ENCODE measurements at places on chromosomes 1 and 21.

GRCh38 chr1:94769551-94769950, 50.6 kb upstream of the SLC44A3 start:
- no peak for DNase-seq

DNA sequence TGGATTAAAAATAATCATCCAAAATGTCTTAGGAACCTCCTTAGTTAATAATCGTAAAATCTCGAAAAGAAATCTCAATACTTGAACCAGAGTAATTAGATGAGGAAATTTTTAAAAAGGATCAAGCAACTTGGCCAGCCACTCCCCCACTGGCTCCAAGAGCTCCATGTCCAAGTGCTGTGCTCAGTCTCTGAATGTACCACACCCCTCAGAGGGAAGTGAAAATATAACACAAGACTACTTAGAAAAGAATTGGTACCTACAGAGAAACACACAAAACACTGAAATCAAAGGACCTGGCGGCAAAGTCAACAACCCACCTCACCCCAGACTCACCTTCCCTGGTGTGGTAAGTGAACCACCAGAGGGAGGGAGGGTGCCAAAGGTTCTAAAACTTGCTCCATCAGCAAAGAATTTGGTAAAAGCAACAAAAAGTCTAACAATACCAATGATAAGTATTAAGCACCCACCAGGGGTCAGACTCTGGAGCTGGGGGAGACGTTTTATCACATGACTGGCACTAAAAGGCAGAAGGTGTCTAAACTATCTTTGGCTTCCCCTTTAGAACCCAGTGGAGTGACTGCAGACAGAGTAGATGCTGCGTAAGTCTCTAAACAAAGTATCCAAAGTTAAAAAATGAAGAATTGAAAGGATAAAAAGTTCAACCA, 14.0 kb downstream of the LBR start:
- DNase-seq = no peak

GRCh38 chr1:66532214-66532613, 1.7 kb upstream of the SGIP1 start:
- no peak for DNase-seq

DNA sequence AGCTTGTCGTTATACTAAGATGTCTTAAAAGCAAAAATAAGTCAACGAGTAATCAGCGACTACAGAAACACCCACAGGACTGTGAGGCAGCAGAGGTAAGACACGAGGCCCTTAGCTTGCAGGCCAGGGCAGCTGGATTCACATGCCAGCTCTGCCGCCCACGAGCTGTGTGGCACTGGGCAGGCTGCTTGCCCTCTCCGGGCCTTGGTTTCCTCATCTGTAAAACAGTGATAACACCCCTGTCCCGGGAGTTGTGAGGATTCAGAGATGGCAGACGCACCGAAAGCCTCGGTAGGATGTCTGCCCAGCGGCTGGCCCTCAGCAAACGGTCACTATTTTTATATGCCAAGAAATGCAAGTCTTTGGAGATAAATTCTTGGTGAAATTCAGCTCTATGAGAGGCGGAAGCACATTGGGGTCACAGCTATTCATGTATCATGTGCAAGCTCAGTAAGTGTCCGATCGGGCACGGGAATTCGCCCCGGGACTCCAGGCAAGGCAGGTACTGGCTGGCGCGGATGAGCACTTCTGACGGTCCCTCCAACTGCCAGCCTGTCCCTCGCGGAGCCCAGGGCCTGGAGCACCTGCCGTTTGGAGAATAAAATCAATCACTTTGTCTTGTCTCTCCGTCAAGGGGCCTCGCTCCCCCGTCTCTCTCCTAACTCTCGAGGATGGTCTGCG, 1.1 kb downstream of the C2CD2 start:
- DNase-seq = no peak

DNA sequence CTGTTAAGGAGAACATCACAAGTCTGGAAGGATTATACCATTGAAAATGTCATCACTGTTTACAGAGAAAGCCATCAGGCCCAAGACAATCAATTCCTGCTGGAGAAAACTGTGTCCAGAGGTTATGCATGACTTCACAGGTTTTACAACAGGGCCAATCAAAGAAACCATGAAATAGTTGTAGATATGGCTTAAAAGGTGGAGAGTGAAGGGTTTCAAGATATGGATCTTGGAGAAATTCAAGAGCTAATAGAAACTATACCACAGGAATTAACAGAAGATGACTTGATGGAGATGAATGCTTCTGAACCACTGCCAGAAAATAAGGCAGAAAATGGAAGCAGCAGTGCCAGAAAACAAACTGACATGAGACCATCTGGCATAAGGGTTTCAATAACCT, 30.2 kb downstream of the USP1 start:
- DNase-seq = no peak

DNA sequence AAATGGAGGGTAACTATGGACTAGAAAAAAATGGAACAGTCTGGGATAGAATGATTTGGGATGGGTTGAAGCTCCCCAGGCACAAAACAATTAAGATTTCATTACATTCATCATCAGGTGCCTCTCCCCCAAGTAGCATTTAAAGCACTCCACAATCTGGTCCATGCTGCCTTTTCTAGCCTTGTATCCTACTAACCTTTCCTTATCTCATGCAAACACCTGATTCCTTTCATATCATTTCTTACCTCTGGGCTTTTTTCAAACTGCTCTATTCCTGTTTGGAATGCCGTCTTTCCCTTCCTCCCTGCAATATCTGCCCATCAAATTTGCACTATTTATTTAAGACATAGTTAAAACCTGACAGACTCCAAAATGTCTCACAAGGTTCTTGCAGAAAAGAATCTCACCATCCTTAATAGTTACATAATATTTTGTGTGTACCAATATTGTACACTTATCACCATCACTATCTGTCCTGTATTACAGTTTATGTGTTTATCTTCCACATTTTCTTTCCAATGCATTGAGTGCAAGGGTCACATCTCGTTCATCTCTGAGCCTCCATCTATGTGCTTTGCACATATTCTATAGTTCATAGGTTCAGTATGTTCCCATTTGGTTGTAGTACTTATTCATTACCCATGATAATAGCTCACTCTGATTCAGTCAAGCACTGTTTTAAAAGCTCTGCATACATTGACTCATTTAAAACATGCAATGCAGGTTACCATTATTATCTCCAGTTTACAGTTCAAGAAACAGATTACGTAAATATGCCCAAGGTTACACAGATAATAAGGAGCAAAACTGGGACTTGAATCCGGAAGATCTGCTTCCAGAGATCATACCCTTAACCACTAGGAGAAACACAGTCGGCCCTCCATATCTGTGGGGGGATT, 16.1 kb upstream of the SHCBP1L start:
- DNase-seq = no peak

DNA sequence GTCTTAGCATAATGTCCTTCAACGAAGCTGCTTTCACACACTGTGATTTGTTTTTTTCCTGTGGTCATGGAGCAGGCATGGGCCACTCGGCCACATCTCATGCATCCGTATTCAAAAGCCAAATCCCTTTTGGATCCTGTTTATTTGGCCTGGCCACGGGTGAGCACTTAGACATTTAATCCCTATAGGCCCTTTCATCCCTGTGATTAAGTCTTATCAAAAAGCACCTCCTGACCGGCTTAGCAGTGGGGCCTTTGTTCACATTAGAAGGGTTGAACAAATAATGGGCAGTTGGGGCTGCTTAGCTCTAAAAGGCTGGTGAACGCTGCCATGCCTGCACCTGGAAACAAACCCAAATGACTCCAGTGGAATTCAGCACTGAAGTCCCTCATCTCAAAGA, 2.0 kb downstream of the KCNE2 start:
- DNase-seq = no peak
